SJCRH30 (cell line): ENCODE measurements at places on chromosomes 12 and 14.

GRCh38 chr14:104399432-104400155 is 180.0 kb upstream of the C14orf180 start:
- no peaks in the 10 kb centered on the region; the same call in 1 of the 2 replicates for H3K27me3 ChIP-seq
- H3K4me1 ChIP-seq, result no peaks in the 10 kb centered on the region
- no peaks in the 10 kb centered on the region for H3K36me3 ChIP-seq

DNA sequence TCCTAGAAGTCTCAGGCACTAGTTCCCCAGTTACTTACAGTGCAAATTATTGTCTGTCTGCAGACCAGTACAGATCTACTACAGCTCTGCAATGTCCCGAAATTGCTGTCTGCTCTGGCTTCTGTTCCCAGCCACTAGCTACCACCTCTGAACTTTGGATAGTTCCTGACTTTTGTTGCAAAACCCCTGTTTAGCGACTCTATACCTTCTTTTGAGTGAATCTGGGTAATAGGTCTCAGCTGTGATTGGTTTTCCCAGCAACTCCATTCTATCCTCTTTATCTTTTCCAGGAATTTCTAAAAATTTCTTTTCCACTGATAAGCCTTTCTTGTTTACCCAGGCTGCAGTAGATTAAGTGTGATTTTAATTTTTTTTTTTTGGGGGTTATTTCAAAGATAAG is 16.8 kb downstream of the KCNJ8 start:
- H3K27me3 ChIP-seq, result no peaks in the 10 kb centered on the region
- no peaks in the 10 kb centered on the region for H3K4me1 ChIP-seq
- H3K4me3 ChIP-seq, result no peak overlapping the region

DNA sequence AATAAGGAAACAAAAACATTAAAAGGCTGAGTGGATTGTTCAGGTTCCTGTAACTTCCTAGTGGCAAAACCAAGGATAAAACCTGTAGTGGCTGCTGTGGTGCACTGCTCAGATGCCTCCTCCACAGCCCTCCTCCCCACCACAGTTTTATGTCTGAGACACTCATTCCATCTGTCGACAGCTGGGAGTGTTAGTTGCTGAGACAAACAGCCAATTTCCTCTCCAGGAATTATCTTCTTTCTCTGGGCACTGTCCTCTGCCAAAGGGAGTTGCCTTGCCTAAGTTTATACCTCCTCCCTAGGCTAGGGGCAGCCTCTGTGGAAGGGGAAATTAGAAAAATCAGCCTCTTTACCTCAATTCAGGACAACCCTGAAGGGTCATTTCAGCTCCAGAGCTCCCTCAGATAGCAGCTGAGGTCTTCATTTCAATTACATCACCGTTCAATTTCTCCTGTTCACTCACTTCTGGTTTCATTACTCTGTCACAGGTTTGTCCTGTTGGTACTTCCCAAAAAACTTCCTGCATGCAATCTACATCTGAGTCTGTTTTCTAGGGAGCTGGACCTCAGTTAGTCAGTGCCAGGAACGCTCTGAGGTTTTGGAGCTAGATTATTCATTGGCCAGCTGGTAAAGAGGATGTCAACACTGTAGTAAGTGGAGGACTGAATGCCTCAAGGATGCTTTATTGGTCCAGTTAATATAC is 74.9 kb upstream of the ATP2B1 start:
- no peaks in the 10 kb centered on the region for H3K36me3 ChIP-seq
- peak overlapping the region; percentile 69 for H3K27ac ChIP-seq
- H3K4me1 ChIP-seq, result peaks cover 22% of the 10 kb centered on the region
- no peaks in the 10 kb centered on the region for H3K27me3 ChIP-seq
- 0 out of 2 replicates have a peak overlapping the region, but pooled peaks have one; percentile 3 for H3K4me3 ChIP-seq
- DNase-seq, result peak; percentile 79

DNA sequence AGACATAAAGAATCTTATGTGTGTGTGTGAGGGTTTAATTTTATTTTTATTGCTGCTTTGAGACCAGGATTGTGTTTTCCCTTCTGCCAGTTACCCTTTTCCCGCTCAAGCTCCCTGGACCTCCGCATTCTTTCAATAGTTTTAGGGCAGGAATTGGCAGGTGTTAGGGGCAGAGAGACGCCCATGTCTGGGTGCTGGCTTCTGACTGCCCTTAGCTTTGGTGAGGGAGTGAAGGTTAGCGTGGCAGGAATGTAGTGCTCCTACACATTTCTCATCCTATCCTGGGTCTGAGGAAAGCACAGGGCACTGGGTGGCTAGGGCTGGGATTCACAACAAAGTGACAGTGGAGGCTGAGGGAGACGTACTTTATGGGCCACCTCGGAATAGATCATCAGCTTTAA is 428.1 kb downstream of the ZFP36L1 start:
- peaks cover 36% of the 10 kb centered on the region for H3K4me1 ChIP-seq
- H3K36me3 ChIP-seq, result no peaks in the 10 kb centered on the region
- H3K27me3 ChIP-seq, result no peaks in the 10 kb centered on the region
- peak overlapping the region; percentile 47 for H3K27ac ChIP-seq

DNA sequence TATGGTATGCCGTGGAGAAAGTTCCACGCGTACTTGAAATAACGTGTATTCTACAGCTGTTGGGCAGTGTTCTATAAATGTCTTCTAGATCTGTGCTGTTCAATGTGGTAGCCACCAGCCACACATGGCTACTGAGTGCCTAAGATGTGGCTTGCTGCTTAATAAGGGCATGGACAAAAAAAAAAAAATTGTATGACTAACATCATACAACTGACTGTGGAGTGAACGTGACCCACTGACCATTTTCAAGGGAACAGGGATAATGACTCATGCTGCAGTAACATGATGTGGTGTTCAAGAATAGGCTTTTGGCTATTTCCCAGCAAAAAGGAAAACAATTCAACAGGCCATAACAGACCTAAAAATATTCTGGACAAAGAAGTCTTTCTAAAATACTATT is 13.0 kb downstream of the ATG14 start:
- H3K4me1 ChIP-seq, result no peaks in the 10 kb centered on the region
- no peak overlapping the region for H3K4me3 ChIP-seq
- no peaks in the 10 kb centered on the region for H3K36me3 ChIP-seq
- peak; percentile 17 for DNase-seq
- no peak overlapping the region for H3K27ac ChIP-seq
- no peaks in the 10 kb centered on the region for H3K27me3 ChIP-seq

DNA sequence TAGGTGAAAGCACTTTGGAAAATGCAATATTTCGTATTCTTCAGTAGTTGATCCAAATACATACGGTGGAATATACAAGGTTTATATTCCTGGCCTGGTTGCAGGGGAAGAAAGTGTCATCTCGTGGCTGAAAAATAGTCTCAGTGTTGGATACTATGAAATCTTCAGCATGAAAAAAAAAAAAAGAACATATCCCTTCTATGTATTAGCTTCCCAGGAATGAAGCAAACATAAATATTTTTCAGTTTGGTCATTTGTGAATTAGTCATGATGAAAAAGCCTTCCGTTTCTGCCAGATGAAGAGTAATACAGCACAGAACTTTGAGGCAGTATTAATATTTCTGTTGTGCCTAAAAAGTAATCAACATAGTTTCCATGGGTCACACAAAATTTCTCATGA is 36.7 kb downstream of the FLRT2 start:
- H3K4me1 ChIP-seq, result peaks cover 2% of the 10 kb centered on the region; the same call in 1 of the 2 replicates
- no peak overlapping the region for H3K4me3 ChIP-seq
- no peak overlapping the region for H3K27ac ChIP-seq

DNA sequence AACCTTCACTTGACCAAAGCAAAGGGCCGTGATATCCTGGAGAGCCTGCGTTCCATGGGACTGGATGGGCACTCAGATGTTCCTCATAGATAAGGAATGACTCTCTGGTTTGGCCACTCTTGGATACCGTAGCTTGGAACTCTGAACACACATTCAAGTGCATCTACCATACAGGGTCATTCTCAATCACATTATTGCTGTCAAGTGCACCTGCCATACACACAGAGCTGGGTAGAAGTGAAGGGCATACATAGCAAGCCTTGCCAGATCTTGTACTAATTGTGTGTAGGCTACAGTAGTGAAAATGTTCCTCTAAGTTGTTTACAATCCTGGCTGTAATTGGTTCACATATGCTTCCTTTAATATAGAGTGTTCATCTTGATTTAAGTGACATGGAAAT is 58.3 kb downstream of the PELI2 start:
- no peak overlapping the region for H3K27ac ChIP-seq
- H3K36me3 ChIP-seq, result no peaks in the 10 kb centered on the region
- no peak for DNase-seq
- H3K4me3 ChIP-seq, result no peak overlapping the region
- peaks cover 8% of the 10 kb centered on the region; the same call in 1 of the 2 replicates for H3K4me1 ChIP-seq
- H3K27me3 ChIP-seq, result no peaks in the 10 kb centered on the region

- peak overlapping the region; percentile 60; the same call in 1 of the 2 replicates for H3K27ac ChIP-seq
- H3K4me1 ChIP-seq, result peaks cover 19% of the 10 kb centered on the region
- DNase-seq, result no peak
- no peak overlapping the region for H3K4me3 ChIP-seq
These were observed 18.0 kb downstream of the LRTM2 start for GRCh38 chr12:1838205-1838993.

DNA sequence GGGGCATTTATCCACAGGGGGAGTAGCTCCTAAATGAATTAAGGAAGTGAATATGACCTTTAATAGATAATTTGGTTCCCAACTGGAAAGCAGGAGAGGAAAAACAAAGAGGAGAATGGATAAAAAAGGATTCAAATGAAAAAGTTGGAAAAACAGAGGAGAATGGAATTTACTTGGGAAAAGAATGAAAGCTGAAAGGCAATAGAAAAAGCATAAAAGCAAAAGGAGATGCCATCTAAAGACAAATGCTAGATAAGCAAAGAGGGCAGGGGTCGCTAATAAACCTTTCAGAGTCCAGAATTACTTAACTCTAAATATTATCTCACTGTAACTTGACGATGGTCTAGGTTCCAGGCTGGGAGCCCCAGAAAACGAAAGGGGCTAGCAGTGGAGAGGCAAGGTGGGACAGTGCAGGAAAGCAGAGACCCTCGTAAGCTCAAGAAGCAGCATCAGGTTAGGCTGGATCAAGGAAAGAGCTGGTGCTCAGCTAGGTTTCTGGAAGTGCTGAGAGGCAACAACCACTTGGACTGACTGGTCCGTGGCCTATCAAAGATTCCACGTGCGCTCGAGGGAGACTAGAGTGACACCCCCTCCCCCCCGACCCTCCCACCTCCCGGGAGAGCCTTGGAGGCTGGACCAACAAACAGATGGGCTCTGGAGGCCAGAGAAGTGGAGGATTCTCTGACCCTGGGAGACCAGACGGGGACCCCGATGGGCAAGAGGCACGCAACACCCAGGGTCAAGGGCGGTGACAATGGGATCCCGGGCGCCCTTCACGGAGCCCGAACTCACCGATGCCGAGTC is 1.2 kb downstream of the SLC2A13 start:
- H3K4me1 ChIP-seq, result 0 out of 2 replicates have a peak, but pooled peaks cover 2% of the 10 kb centered on the region
- peak overlapping the region; percentile 84 for H3K4me3 ChIP-seq
- no peaks in the 10 kb centered on the region for H3K27me3 ChIP-seq
- H3K36me3 ChIP-seq, result no peaks in the 10 kb centered on the region

DNA sequence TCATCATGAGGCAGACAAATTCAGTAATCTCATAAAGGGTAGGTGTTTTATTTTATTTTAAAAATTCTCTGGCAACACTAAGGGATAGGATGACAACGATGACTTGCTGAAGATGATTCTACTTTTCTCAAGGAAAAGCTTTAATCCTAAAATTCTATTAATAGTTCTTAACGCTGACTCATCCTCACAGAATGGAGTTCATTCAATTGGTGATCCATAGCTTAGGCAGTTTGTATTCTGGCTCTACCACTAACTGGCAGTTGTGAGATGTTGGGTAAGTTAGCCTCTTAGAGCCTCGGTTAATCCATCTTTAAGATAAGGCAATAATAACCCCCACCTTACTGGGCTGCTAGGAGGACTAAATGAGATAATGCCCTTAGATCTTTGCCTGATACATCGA is 116.3 kb downstream of the RTN1 start:
- no peak overlapping the region for H3K4me3 ChIP-seq
- no peak overlapping the region for H3K27ac ChIP-seq
- H3K27me3 ChIP-seq, result no peaks in the 10 kb centered on the region
- DNase-seq, result no peak
- H3K4me1 ChIP-seq, result no peaks in the 10 kb centered on the region
- H3K36me3 ChIP-seq, result no peaks in the 10 kb centered on the region

DNA sequence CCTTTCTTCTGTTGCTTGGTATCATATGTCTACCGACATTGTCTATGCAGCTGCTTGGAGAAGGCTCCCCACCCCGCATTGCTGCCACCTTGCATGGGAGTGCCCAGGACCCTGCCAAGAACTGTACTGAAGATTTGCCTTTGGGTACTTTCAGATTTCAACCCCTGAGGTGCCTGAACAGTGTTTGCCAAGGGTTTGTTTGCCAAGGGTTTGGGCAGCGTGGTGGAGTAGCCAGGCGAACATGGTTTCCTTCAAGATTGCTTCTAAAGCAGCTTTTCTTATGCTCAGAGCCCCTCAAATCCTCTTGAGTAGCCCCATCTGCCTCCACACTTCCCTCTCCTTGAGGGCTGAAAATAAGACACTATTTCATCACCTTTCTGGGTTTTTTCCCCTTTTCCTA is 25.3 kb upstream of the CRY1 start:
- H3K27ac ChIP-seq, result no peak overlapping the region
- DNase-seq, result no peak
- H3K4me3 ChIP-seq, result no peak overlapping the region

DNA sequence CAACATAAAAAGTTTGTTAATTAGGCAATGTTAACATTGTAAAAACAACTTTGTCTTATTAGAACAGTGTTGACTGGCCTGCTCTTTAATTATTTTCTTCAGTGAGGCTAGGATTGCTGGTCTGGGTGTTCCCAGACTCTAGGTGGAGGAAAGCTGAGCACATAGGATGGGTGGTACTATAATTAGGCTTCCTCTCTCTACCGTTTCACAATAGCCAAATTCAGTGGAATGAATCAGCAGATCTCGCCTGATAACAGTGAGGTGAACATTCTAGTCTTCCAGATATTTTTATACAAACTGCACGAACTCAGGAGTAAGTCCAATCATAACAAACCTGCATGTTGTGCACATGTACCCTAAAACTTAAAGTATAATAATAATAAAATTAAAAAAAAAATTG is 11.9 kb downstream of the PTGDR start:
- H3K27ac ChIP-seq, result no peak overlapping the region
- no peaks in the 10 kb centered on the region for H3K27me3 ChIP-seq
- no peaks in the 10 kb centered on the region for H3K4me1 ChIP-seq

GRCh38 chr14:104171029-104171697 is 32.8 kb downstream of the KIF26A start:
- H3K36me3 ChIP-seq, result peaks cover 52% of the 10 kb centered on the region
- no peak for DNase-seq
- peaks cover 4% of the 10 kb centered on the region; the same call in 1 of the 2 replicates for H3K4me1 ChIP-seq
- H3K27me3 ChIP-seq, result no peaks in the 10 kb centered on the region

- no peaks in the 10 kb centered on the region for H3K4me1 ChIP-seq
- H3K27me3 ChIP-seq, result no peaks in the 10 kb centered on the region
- H3K36me3 ChIP-seq, result peaks cover 27% of the 10 kb centered on the region
- DNase-seq, result no peak
These were observed 111.6 kb downstream of the SCAF11 start for GRCh38 chr12:45878630-45879255.
